Activated CD8-positive, alpha-beta memory T cell treated with anti-CD3 and anti-CD28 coated beads for 1 hour (primary cell): ENCODE measurements at places on chromosomes 16 and 17.

- DNase-seq: no peak
Observed at GRCh38 chr17:12290207-12290606, 269.5 kb downstream of the MAP2K4 start.

- no peak for DNase-seq
Observed at GRCh38 chr17:81387100-81388090, 7.9 kb upstream of the BAHCC1 start.

GRCh38 chr16:25052530-25052929 lies 37.4 kb upstream of the ARHGAP17 start:
- DNase-seq: no peak

DNA sequence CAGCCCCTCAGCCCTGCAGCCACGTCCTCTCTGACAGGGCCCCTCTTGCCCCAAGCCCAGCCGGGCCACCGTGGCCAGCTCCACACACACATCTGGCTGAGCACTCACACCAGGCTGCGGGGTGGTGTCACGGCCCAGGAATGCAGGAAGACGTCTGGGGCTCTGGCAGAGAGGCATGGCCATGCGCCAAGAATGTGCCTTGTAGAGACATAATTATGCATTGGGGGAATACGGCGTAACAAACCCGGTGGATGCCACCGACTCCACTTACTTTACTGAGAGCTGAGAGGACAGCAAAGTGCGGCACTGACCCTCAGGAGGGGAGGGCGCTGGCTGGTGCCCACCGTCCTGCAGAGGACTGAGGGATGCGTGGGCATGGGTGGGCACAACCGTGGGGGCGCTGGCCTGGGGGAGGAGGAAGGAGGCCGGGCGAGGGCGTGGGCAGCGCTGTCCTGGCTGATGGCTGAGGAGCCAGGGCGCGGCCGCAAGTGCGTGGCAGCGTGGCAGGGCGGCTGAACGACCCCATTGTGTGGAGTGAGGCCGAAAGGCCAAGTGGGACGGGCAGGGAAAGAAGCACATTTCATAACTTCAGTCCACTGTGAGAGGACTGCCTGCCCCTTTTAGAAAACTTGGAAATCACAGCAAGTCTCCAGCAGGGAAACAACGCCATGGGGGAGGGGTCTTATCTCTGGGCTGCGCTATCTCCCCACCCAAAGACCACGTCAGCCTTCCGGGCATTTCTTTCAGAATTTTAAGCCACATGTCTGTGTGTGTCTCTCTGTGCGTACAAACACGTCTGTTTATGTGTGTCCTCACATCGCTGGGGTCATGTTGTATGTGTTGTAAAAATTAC lies 30.6 kb downstream of the METRNL start:
- no peak for DNase-seq

DNA sequence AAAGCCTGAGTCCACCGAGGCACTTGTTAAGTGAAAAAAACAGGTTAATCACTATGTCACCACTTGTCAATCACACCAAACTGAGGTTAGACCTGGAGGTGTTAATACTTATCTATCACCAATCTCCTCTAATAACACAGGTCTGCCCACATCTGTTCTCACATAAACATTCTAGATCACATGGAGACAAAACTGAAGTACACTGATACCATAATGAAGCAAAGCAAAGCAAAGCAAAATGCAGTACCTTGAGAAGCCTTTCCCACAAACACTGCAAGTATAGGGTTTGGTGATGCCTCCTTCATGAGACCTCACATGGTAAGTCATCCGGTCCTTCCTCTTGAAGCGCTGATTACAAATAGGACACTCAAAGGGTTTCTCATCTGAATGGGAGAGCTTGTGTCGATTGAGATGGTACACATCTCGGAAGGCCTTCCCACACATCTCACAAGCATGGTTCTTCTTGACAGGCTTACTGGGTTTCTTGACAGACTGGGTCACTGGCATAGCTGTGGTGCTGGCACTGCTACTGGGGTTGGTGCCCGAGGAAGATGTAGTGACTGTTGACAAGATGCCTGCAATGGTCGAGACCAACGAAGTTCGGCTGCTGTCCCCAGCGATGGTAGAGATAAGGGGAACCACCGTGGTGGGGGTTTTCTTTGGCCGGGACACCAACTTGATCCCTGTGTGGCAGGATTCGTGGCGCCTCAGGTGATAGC lies 5.4 kb downstream of the VEZF1 start:
- no peak for DNase-seq

DNA sequence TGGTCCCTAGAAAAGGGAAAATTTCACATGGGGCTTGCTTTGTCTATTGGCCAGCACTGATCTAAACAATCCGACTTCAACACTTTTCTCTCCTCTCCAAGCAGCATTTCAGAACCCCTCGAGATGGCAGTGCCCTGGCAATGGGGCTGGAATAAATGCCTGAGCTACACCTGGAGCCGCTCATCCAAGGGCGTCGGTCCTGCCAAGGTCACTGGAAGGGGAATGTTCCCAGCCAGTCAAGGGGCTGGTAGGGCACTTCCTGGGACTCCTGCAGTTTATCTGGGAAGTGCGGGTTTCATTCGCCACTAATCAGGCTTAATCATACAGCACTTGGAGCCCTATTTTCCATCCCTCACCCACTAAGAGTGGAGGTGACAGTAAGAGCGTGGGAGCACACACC lies 17.1 kb downstream of the MEAK7 start:
- DNase-seq: no peak

- DNase-seq: no peak
Observed at GRCh38 chr17:78723001-78723796, 58.9 kb downstream of the CYTH1 start.

- DNase-seq: no peak
Observed at GRCh38 chr17:8253801-8254200, 4.7 kb downstream of the PFAS start.

DNA sequence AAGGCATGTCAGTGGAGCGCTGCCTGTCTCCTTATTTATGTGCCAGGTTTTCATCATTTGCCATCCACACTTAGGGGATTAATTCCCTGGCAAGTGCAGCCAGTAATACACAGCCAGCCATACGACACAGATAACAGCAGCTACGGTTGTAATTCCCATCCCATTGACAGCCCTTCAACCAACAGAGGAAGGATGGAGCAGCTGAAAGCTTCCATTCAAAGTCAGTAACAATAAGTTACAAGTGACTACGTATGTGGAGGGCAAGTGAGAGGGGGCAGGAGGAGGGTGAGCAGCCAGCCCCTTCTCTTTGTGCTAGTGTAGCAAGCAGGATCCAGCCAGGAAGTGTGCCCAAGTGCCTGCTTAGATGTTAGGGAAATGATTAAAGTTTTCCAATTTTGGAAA lies 53.8 kb upstream of the LYRM9 start:
- DNase-seq: no peak

- no peak for DNase-seq
Observed at GRCh38 chr16:84823484-84823883, 3.7 kb downstream of the CRISPLD2 start.

DNA sequence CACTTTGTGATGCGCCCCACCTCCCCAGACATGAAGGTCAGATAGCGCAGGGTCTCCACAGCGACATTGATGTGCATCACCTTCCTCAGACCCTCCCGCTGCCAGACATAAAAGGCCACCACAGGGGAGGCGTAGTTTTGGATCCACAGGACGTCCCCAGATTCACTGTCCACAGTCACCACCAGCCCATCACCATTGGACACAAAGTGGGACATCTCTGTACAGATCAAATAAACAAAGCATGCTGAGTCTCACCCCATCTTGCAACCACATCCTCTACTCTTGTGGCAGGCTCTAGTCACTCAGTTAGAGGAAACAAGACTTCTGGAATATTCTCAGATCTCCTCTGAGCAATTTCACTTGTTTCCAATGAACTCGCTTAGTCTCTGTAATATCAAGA lies 46.3 kb upstream of the ICAM2 start:
- no peak for DNase-seq
